ENCODE measurements at places on chromosomes 1 and 21. TPM values are rescaled to one million over a fixed set of nuclear protein-coding genes. Genes with fewer than 3 reads are reported as not detected.

- no peak for DNase-seq
These were observed 8.0 kb downstream of the C1orf35 start for GRCh38 chr1:228095161-228095560.

- DNase-seq, result no peak
These were observed 102.1 kb downstream of the SNX7 start for GRCh38 chr1:98763488-98764150.

- no peak for DNase-seq
These were observed 3.5 kb downstream of the GRHL3 start for GRCh38 chr1:24322470-24323177.

DNA sequence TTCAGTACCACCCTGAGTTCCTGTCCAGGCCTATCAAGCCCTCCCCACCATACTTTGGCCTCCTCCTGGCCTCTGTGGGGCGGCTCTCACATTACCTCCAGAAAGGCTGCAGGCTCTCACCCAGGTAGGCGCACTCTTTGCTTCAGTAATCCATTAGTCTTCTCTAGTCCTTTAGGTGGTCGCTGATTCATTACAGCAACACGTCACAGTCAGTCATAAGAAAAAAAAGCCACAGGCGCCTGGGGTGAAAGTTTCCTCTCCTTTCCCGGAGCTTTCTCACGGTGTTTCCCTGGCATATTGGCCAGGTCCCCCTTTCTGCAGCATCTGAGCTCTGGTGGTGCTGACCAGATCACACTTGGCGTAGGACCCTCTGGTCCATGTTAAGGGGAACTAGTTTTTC is 12.1 kb downstream of the SLFNL1 start:
- no peak for DNase-seq

DNA sequence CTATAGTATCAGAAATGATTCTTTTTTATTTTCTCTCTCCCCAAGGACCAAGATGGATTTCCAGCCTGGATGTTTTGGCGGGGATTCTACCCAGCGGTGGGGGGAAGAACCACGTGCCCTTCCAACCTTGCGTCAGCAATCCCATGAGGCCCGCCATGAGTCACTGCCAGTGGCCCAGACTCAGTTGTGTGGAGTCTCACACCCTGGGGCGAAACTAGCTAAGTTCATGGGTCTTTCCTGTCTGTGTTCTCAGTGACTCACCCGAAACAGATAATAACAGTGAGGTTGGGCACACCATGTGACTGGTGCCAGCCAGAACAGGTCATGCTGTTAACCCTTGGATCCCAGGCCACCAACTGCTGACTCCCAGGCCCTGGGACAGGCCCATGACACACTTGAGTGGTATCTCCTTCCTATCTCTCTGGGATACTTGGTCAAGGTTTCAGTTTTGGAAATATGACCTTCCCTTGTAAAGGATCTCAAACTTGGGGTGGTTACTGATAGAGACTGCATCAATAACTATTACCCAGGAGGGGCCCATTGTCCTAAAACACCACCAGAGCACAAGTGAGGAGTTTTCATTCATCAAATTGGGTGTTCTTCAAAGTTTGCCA is 98.0 kb upstream of the DUSP10 start:
- peak; percentile 92 for DNase-seq

GRCh38 chr1:178768423-178768822 is 43.4 kb downstream of the RALGPS2 start:
- DNase-seq, result no peak

- no peak for DNase-seq
These were observed 25.4 kb downstream of the IVNS1ABP start for GRCh38 chr1:185291652-185292051.

DNA sequence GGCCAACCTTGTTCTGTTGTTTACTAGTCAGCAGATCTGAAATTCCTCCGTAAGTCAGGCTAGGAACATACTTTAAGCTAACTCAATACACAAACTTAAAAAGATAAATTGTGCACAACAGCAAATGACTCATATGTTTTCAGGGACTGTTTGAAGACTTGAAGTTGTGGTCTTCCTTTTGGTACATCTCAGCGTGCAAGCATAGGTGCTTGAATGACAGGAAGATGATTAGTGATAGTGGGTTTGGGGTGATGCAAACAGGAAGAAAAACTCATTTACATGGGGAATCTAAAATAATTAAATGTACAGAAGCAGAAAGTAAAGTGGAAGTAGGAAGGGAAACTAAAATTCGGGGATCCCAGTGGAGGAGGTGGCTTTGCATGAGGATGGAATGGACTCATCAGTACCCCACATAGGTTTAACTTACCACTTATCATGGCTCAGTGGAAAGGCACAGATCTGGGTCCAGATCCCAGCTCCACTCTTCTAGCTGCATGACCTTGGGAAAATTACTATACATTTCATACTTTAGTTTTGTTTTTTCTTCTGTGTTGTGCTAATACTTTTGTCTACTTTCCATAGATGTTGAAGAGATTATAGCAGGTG is 122.3 kb downstream of the XCL2 start:
- no peak for DNase-seq

DNA sequence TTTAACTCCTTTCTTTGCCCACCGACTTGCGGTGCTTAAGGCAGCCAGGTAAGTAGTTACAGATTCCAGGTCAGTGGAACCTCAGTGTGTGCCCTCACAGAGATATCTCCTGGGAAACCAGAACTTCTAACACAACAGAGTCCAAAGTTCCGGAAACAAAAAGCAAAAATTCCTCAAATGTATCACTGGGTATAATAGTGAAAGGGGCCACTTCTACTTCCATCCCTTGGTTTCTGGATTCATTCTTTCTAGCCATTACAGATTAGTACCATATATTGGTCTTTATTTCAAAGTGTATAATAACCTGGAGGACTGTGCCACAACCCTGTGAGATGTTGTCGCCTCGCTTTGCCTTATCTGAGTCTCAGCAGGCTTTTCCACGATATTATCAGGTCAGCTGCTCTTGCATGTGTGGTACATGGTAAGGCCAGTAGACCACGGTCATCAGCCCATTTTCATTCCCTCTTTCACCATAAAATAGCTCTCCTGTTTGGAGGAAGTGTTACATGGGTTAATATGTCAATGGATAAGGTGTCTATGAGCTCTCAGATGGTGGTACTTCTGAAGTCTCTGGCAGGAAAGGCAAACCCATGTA is 14.9 kb upstream of the VASH2 start:
- DNase-seq, result no peak

DNA sequence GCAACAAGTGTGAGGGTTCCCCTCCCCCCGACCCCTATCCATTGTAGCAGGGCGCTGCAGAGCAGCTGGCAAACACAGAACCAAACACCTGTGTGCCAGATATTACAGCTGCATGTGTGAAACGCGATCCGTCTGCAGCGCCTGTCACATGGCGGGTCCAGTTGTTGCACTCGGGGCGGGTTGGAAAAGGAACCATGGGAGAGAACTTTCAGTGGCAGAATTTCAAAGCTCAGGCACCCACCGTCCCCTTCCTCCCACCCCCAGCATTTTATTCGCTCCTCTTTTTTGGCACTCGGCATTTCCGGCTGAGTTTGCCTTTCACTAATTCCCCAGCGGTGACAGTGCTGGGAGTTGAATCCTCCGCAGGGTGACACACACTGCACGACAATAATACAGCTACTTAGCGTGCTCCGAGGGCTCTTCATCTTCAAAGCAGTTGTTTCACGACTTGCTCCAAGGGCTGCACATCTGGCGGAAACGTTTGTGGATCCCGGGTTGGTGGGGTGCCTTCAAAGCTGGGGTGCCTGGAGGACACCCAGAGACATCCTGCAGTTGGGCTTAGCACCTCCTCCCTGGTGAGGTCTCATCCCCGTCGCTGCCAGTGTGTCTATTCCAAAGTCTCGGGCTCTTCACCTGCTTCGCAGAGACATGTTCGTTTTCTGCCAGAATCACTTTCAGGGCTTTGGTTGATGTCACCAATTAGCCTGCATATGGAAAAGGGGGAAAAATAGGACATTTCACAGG is 180.7 kb downstream of the ZBTB18 start:
- no peak for DNase-seq

DNA sequence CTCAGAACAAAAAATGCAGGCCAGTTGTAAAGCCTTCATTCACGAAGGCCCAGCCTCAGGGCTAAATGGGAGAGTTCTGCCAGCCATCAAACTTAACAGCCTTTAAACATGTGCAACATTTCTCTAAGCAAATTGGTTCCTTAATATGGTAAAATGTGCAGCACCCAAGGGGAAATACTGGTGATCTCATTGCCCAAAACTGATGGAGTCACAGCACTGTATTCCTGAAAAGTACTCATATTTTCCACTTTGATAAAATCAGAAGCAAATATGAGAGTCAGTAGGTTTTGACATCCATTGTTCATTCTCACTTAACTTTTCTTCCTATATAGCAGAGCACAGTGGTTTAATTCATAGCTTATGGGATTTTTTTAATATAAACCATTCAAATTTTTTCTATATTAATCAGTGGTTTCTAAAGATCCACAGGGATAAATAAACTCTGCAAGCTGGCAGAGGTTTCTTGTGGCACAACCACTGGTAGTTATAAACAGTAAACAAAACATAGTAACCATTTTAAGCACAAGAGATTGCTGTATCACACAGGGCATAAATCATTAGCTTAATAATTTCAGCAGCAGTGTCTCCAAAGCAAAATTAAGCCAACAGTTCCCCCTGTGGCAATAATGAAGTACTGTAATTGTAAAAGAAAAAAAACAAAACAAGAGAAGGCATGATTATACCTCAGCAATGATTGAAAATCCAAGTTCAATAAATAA is 106.9 kb upstream of the LYPLAL1 start:
- peak; percentile 36 for DNase-seq

DNA sequence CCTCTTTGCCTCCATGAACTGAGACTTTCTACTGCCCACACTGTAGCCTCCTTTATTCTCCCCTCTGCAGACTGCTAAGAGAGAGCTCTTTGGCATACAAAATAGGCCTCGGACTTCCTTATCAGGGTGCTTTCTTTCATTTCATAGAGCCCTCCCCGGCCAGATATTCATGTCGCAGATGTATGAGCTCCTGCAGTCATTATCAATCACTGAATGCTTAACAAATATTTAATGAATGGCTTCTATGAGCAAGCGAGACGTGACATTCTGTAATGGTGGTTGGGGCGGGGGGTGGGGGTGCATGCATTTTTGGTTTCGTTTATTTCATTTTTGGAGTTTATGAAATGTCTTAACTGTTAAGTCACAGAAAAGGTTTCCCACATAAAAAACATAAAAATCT is 344.8 kb upstream of the KAZN start:
- no peak for DNase-seq

DNA sequence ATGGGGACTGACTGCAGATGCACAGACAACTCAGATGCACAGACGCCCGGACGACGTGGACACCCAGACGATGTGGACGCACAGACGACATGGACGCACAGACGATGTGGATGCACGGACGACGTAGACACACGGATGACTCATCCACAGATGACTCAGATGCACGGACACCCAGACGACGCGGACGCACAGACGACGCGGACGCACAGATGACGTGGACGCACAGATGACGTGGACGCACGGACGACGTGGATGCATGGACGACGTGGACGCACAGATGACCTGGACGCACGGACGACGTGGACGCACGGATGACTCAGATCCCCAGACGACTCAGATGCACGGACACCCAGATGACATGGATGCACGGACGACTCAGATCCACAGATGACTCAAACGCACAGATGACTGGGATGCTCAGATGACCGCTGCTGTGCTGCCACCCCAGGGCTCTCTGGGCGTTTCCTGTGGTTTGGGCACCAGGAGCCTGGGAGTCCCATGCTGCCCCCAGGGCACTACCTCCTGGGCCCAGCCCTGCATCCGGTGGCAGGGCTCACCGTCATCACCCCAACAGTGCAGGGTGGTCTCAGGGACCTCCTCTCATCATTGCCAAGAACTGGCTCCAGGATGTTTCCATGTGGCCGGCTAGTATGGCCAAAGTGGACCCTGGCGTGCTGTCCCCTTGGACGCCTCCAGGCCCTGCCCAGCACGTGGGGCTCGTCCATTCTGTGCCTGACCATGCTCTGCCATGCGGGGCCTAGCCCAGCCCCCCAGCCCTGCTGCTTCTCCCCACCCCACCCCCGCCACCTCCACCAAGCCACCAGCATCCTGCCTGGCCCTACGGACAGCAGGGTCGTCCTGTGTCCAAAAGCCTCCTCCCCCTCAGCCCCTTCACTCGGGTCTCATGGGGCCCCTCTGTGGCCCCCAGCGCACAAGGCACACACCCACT is 14.0 kb downstream of the FAAP20 start:
- DNase-seq, result no peak

GRCh38 chr1:5975133-5975880 is 16.9 kb downstream of the NPHP4 start:
- DNase-seq, result no peak

DNA sequence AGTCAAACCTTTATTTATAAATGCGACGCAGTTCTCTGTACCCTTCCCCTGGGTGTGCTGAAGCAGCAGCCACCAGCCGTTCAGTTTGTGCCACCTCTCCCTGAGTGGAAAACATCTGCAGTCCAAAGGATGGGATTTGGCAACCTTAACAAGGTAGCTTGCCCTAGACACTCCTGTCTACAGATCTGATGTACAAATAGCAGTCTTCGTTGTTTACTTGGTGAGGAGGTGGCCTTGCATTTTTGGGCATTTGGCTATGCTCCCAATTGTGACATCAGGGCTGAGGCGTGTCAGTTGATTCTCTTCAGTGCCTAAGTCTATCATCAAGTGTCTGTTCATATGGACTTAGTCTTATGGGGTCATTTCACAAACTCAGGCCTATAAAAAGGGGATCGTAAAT is 59.8 kb downstream of the KDM1A start:
- DNase-seq, result no peak

DNA sequence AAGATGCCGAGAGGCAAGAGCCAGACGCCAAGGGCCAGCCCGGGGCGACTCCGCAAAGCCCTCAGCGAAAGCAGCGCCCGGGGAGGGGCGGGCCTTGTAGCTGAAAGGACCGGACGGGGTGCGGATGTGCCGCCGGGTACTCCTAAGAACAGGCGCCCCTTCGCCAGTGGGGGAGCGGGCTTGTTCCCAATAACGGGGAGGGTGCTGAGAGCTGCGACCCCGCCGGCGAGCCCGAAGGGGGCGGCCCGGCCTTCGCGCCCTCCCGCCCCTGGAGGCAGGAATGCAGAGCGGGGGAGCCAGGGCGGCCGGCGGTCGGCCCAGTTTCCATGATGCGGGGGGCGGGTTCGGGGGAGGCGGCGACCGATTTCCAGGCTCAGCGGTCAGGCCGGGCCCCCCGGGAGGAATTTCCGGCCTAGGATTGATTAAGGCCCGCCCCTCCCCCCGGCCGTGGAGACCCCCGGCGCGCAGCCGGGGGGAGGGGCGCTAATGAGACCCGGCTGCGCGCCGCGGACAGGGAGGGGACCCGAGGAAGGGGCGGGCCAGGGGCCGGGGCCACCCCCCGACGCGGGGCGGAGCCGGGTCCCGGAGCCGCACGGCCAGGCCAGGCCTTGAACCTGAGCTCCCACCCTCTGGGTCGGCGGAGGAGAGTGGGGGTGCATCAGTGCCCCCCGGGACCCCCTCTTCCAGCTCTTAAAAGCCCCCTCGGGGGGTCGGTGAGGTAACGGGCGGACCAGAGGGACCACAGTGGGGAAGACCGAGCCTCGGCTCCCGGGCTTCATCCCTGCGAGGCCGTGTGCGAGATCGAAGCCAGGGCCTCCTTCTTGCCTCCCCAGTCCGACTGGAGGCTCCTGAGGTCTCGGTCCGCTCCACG is 898 bp upstream of the TMEM200B start:
- peak; percentile 71 for DNase-seq

RPE65 gene
- not detected for polyA plus RNA-seq

S100B gene
- not detected for polyA plus RNA-seq

RAVER2 gene
- polyA plus RNA-seq, result 6.4 TPM

SLC26A9 gene
- 0.14 TPM for polyA plus RNA-seq

SPRR2E gene
- not detected for polyA plus RNA-seq

TMEM35B gene
- polyA plus RNA-seq, result 16.8 TPM
